ENCODE measurements at places on chromosomes 11 and 22. TPM values are rescaled to one million over a fixed set of nuclear protein-coding genes. Genes with fewer than 3 reads are reported as not detected.
A peak's percentile ranks its signal among the peaks of the same experiment; 100 is the strongest.

DNA sequence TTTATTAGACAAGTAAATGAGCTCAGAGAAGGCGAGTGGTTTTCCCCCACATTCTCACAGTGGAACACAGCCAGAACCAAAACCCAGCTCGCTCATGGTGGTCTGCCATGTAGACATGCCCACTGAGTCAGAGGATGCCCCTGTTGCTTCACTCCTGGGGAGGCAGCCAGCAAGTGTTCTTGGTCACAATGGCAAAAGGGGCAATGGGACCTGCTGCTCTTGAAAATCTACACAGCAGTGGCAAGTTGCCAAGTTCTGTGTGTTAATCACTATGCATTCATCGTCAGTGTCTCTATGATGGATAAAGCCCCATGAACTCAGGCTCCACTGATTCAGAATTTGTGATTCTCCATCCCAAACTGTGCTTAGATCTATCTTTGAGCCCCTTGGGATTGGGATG lies 64.7 kb upstream of the TBCEL start:
- DNase-seq = no peak
- no peak overlapping the region for H3K4me3 ChIP-seq

The C11orf87 gene
- total RNA-seq = not detected

DNA sequence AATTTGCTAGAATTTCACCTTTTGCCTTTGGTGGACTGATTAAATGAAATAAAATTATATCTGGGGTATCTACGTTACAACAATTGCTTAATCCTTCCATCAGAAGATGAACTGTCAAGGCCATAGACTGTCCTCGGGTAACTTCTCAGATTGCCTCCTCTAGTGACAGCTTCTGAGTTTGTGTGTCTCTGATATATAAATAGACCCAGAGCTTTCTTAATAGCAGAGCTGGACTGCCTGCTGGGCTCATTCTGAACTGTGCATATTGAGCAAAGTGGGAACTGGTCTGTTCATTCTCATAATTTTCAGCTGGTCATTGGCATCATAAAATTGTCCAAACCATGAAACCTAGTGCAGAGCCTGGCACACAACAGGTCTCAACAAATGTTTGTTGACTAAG lies 99.1 kb upstream of the GRAMD1B start:
- H3K27ac ChIP-seq = no peak overlapping the region
- no peaks in the 10 kb centered on the region for H3K4me1 ChIP-seq
- H3K27me3 ChIP-seq = no peaks in the 10 kb centered on the region

- no peak overlapping the region for H3K27ac ChIP-seq
- peaks cover 44% of the 10 kb centered on the region for H3K36me3 ChIP-seq
- H3K4me3 ChIP-seq = no peak overlapping the region
- DNase-seq = no peak
- no peaks in the 10 kb centered on the region for H3K27me3 ChIP-seq
- H3K4me1 ChIP-seq = peaks cover 15% of the 10 kb centered on the region
These were observed 51.1 kb upstream of the PARVG start for GRCh38 chr22:44129619-44129976.

GRCh38 chr22:45499746-45500145 lies 2.9 kb upstream of the FBLN1 start:
- no peak overlapping the region for H3K4me3 ChIP-seq
- H3K27ac ChIP-seq = no peak overlapping the region
- H3K4me1 ChIP-seq = no peaks in the 10 kb centered on the region
- no peak for DNase-seq

DNA sequence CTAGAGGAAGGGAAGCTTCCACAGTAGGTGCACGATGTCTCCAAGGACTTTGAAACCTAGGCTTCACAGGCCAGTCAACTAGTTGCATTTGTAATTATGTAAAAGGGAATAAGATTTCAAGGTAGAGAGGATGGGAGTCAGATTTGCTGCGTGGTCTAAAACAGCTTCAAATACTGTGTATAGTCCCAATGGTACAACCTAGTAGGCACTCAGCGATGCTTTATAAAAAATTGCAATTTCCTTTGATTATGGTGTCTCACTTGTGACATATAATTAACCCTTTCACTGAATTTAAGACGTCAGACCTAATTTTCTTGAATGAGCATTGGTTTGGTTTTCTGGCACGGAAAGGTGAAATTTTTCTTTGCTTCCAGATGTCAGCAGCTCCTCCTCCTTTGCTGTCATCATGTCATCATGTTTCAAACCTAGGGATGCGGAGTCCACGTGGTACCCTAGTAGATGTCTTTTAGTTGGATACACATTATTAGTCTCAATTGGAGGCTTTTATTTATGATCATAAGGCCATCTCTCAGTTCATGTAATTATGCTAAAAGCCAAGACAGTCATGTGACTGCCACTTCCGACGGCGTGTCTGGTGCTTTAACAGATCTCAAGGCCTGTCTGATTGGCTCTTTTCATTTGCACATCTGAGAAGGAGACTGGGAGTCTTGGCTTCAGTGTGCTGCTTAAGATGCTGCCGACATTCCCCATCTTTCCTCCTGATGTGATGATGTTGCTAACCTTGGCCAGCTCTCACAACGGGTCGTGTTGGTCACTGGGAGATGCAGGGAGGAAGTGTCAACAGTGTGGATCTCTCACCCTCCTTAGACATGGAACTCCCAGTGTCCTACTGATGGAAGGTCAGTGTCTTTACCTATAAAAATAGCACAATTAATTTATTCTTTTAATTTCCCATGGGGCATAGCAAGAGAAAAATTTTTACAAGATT lies 134.0 kb downstream of the HIPK3 start:
- no peaks in the 10 kb centered on the region for H3K4me1 ChIP-seq
- no peak overlapping the region for H3K4me3 ChIP-seq
- H3K27ac ChIP-seq = no peak overlapping the region
- H3K36me3 ChIP-seq = no peaks in the 10 kb centered on the region

DNA sequence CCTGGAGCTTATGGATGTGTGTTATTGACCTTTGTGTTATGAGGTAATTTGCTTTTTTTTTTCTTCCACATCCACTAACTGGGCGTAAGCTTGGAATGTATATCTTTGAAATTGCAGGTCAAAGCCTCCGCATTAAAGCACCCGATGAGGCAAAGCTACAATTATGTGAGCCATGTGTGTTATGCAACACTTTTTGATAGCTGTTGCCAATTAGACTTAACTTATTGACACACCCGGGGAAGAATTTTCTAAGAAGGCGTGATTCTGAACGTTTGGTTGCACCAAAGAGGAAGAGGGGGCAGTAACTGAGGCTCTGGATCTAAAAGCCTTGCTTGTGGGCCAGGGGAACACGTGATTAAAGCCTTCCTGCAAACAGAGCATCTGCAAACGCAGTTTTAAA lies 610 bp upstream of the TEX12 start:
- no peaks in the 10 kb centered on the region for H3K36me3 ChIP-seq
- H3K4me3 ChIP-seq = no peak overlapping the region
- H3K27me3 ChIP-seq = no peaks in the 10 kb centered on the region
- DNase-seq = no peak
- H3K27ac ChIP-seq = no peak overlapping the region

DNA sequence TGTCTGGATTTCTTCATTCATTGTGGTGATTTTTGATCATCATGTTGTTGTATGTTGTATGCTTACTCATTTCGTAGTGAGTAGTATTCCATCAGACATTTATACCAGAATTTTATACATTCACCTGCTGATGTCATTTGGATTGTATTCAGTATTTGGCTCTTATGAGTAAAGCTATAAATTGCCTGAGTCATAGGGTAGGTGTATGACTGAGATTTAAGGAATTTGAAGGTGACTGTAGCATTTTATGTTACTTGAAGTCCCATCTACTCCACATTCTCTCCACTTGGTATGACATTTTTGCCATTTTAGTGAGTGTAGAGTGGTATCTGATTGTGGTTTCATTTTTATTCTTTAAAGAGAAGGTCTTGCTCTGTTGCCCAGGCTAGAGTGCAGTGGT lies 548.2 kb downstream of the TBC1D22A start:
- H3K27ac ChIP-seq = no peak overlapping the region
- no peaks in the 10 kb centered on the region for H3K27me3 ChIP-seq
- no peak overlapping the region for H3K4me3 ChIP-seq

The MPZL3 gene
- 16.3 TPM for total RNA-seq

GRCh38 chr11:12056119-12056518 lies 47.7 kb upstream of the DKK3 start:
- no peaks in the 10 kb centered on the region for H3K27me3 ChIP-seq
- no peak for DNase-seq
- no peaks in the 10 kb centered on the region for H3K36me3 ChIP-seq
- no peaks in the 10 kb centered on the region for H3K4me1 ChIP-seq

DNA sequence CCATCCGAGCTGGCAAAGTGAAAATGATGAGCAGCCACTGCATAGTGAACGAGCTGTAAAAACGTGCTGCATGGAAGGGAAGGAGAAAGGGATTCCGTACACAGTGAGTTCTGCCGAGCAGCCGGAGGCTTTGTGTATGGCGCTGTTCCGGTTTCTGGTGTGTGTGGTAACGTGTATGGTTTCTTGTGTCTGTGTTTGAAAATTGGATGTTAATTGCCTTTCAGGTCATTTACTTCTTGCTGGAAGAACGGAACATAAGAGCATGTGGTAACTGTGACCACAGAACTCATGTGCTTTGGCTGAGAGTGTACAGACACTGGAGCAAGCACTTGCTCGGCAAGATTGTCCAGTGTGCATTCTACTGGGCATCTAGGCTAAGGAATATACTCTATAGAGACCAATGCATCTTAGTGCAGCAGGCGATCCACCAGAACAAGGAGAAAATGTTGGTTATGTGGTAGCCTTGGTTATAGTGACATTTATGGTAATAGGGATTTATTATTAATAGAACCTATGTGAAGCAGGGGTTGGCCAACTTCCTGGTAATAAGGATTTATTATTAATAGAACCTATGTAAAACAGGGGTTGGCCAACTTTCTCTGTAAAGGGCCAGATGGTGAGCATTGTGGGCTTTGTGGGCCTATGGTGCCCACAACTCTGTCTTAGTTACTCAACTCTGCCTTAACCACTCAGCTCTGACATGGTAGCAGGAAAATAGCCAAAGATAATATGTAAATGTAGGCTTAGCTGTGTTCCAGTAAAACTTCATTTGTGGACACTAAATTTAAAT lies 49.2 kb downstream of the GRAMD1B start:
- H3K36me3 ChIP-seq = no peaks in the 10 kb centered on the region
- H3K27ac ChIP-seq = no peak overlapping the region
- H3K4me1 ChIP-seq = peaks cover 36% of the 10 kb centered on the region

DNA sequence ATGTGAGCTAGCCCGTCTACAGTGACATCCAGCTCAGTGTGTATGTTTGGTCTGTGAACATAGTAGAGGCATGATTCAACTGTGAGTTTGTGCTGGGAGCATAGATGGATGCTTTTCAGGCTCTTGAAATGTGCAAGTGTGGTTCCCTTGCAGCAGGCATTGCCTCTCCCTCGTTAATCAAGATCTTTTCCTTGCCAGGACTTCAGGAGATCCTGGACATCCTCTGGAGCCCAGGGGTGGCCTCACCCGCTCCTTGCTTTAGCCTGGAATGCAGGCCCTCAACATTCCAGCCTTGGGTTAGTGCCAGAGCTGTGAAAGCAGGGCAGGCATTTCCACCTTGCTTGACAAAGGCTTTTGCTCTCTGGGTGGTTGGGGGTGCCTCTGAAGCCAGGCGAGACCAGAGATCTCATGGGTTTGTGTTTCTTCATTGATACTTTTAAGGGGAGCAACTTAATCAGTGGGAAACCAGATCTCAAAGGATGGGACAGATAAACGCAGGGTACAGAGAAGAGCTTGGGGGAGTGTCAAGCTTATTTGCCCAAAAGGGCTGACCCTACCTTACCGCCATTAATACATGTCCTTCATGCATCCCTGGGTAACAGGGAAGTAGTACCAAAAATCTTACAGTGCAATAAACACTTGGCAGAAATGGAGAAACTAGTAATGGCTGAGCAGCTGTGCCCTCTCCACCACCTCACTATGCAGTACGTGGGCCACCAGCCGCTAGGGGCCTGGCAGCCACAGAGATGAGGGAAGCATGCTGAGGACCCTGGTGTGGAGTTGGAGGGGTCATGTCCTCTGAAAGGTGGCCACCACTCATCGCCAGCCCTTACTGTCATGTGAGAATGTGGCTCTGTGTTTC lies 72.1 kb downstream of the PTPRJ start:
- no peak overlapping the region for H3K4me3 ChIP-seq
- H3K27me3 ChIP-seq = no peaks in the 10 kb centered on the region
- peak; percentile 83 for DNase-seq
- peaks cover 14% of the 10 kb centered on the region for H3K4me1 ChIP-seq

- H3K4me3 ChIP-seq = no peak overlapping the region
- no peaks in the 10 kb centered on the region for H3K27me3 ChIP-seq
- peaks cover 17% of the 10 kb centered on the region for H3K4me1 ChIP-seq
- no peak for DNase-seq
- no peaks in the 10 kb centered on the region for H3K36me3 ChIP-seq
These were observed 34.3 kb downstream of the MRTFA start for GRCh38 chr22:40602231-40602630.

The KCTD14 gene
- total RNA-seq = 19.2 TPM

DNA sequence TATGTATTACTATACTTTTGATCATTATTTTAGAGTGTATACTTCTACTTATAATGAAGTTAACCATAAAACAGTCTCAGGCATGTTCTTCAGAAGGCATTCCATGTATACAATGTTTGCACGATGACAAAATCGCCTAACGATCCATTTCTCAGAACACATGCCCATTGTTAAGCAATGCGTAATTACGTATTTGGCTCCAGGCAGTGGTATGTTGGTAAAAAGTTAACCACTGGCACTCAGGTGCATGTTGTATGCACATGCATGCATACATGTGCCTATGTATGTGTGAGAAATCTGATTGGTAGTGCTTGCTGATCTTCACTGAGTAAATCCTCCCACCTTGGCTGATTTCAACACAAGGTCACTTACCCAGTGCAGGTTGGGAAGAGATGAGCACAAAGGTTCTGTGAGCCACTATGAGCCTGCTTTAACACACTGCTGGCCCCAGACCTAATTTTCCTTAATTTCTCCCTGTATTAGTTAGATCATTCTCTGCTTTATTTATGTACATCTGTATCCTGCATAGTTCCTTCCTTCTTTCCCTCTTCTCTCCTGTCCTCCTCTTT lies 164.6 kb downstream of the ARHGAP42 start:
- no peak overlapping the region for H3K4me3 ChIP-seq
- peaks cover 9% of the 10 kb centered on the region for H3K4me1 ChIP-seq

DNA sequence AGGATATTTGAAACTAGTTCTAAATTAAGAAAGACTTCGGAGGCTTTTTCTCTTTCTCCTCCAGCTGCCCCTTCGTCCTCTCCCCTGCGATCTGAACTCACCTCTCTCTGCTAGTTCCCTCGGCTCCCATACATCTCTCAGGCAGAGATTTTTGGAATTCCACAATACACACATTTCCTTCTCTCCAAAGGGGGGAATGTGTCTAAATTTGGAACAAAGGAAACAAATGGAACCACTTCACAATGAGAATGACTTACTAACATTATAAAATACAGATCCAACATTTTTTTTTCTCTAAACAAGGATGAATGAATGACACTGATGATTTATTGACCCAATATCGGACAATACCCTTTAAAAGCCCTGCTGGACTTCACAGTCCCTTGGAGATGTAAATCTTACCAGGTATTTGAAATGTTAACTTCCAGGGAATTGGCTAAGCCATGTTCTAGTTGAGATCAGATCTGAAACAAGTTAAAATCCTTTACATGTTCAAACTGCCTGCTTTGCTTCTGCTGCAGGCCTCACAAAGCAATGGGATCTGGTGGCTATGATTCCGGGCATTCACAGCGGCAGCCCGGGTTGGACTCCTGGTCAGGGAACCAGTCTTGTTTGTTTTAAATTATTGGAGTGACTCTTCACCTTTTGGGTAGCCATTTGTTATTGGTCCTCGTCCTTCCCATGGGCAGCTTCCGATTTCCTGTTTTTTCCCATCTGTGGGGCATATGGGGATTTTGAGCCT lies 20.5 kb upstream of the GSTP1 start:
- no peaks in the 10 kb centered on the region for H3K4me1 ChIP-seq
- H3K4me3 ChIP-seq = no peak overlapping the region
- H3K36me3 ChIP-seq = no peaks in the 10 kb centered on the region
- no peak for DNase-seq

GRCh38 chr11:46865340-46865739 lies 19.3 kb upstream of the CKAP5 start:
- H3K27ac ChIP-seq = no peak overlapping the region
- no peaks in the 10 kb centered on the region for H3K4me1 ChIP-seq
- H3K4me3 ChIP-seq = no peak overlapping the region
- DNase-seq = no peak

The CBLIF gene
- not detected for total RNA-seq

All from left lung (tissue), 14 donors.